ENCODE measurements at places on chromosomes 5 and 9. TPM values are rescaled to one million over a fixed set of nuclear protein-coding genes. Genes with fewer than 3 reads are reported as not detected.

Gene BSPRY
- total RNA-seq, result 14.5 TPM

Gene CAMK2A
- not detected for total RNA-seq

Gene DPYSL3
- 26.6 TPM for total RNA-seq

Gene ABLIM3
- total RNA-seq, result 70.9 TPM

DNA sequence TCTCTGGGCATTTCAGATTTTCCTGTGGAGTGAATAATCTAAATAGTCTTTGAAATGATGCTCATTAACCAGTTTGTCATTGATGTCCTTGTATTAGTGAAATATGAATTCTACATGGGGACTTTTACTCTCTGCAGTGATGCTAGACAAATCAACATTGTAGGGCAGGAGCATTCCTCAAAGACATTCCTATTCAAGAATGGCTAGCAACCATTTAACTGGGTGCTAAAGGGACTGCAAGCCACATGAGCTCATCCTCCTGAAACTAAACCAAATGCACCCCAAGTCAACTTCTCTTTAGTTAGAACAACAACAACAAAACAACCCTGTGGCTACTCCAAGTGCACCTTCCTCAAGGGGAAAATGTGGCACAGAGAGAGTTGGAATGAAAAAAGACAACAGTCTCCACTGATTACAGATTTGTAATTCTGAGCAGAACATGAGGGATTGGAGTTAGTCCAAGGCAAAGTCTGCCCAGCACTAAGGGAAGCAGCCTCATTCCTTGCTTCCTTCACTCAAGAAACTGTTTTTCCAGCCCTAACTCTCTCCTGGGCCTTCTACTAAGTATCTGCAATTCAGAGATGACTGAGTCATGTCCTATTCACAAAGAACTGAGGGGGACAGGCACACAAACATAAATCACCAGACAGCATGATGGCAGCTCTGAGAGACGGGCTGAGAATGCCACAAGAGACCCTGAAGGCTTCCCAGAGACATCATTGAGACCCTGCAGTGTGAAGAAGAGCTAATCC, 82.0 kb upstream of the WWC1 start:
- no peak overlapping the region for H3K27ac ChIP-seq
- DNase-seq, result no peak
- no peaks in the 10 kb centered on the region for H3K36me3 ChIP-seq
- peaks cover 63% of the 10 kb centered on the region for H3K27me3 ChIP-seq
- no peaks in the 10 kb centered on the region for H3K4me1 ChIP-seq

DNA sequence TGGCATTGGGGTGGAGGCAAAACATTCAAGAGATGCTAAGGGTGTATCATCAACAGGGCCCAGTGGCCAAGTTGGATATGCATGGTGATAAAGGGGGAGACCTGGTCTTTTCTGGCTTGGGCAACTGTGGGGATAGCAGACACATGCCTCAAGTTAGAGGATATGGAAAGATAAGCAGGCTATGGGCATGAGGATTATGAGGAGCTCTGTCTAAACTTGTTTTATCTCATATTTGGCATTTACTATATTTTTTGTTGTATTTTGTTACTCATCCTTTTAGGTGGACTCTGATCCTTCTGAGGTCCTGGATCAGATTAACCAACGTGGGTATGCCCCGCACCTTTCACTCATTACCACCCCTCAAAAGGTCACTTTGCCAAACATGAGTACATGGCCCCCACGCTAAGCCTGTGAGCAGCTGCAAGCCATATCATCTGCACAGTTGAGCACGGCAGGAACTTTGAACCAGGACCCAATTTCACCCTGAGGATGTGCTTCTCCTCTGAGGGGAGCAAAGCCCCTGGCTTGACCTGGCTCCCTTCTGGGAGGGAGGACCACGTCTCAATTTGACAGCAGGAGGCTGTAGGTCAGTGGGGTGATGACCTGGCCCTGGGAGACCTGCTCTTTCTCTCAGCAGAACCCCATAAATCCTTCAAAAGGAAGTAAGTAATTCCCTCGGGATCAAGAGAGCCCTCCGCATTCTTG, 71.1 kb upstream of the CD180 start:
- no peaks in the 10 kb centered on the region for H3K36me3 ChIP-seq
- H3K27ac ChIP-seq, result no peak overlapping the region
- H3K27me3 ChIP-seq, result no peaks in the 10 kb centered on the region

- no peaks in the 10 kb centered on the region for H3K4me1 ChIP-seq
- no peak overlapping the region for H3K27ac ChIP-seq
- H3K4me3 ChIP-seq, result no peak overlapping the region
- DNase-seq, result no peak
- H3K36me3 ChIP-seq, result no peaks in the 10 kb centered on the region
These were observed 36.9 kb downstream of the KIF4B start for GRCh38 chr5:155050384-155051019.

- no peaks in the 10 kb centered on the region for H3K4me1 ChIP-seq
- H3K27me3 ChIP-seq, result no peaks in the 10 kb centered on the region
- no peak for DNase-seq
These were observed 488.2 kb downstream of the TLE4 start for GRCh38 chr9:80059979-80060378.

DNA sequence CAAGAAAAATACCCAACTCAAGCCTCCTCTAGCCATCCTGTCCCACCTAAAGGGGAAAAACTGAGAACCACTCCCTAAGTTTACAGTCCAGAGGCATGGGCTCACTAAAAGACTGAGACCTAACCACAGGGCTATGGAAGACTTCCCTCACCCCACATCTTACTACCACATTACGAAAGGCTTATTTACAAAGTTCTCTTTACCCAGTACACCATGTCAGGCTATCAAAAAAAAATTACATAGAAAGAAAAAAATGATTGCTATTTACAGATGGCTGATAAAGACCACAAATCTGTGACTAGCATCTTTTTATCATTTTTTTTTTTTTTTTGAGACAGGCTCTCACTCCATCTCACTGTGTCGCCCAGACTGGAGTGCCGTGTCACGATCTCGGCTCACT, 69.7 kb upstream of the TNPO1 start:
- H3K36me3 ChIP-seq, result no peaks in the 10 kb centered on the region
- H3K4me3 ChIP-seq, result no peak overlapping the region
- H3K27me3 ChIP-seq, result no peaks in the 10 kb centered on the region
- H3K27ac ChIP-seq, result no peak overlapping the region
- no peak for DNase-seq

- H3K4me3 ChIP-seq, result no peak overlapping the region
- peaks cover 30% of the 10 kb centered on the region for H3K4me1 ChIP-seq
- no peak for DNase-seq
- peaks cover 29% of the 10 kb centered on the region for H3K27me3 ChIP-seq
- no peaks in the 10 kb centered on the region for H3K36me3 ChIP-seq
These were observed 338.9 kb downstream of the ZSWIM6 start for GRCh38 chr5:61670941-61671340.

- no peaks in the 10 kb centered on the region for H3K27me3 ChIP-seq
- no peaks in the 10 kb centered on the region for H3K36me3 ChIP-seq
- no peaks in the 10 kb centered on the region for H3K4me1 ChIP-seq
- H3K27ac ChIP-seq, result no peak overlapping the region
These were observed 78.4 kb upstream of the IFNK start for GRCh38 chr9:27445688-27446087.

GRCh38 chr5:38107096-38107495, 151.3 kb upstream of the EGFLAM start:
- H3K27me3 ChIP-seq, result no peaks in the 10 kb centered on the region
- peaks cover 7% of the 10 kb centered on the region for H3K36me3 ChIP-seq
- DNase-seq, result no peak
- H3K4me3 ChIP-seq, result no peak overlapping the region

DNA sequence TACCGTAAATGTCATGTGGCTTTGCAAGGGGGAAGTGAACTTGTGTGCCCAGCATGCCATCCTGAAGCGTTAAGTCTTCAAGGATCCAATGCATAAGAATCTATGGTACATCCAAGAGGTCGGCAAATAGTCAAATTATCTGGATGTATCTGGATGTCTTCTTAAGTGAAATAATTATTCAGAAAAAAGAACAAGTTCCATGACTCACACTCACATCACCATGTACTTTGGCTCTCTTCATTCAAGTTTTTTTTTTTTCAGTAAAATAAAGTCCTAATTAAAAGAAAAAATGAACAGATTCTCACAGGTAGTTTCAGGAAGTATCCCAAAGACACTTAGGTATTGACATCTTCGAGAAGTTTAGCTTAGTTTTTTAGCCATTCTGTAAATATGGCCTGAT, 62.7 kb upstream of the MEGF10 start:
- H3K4me3 ChIP-seq, result no peak overlapping the region
- H3K27ac ChIP-seq, result no peak overlapping the region
- no peaks in the 10 kb centered on the region for H3K4me1 ChIP-seq

- no peaks in the 10 kb centered on the region for H3K36me3 ChIP-seq
- no peaks in the 10 kb centered on the region for H3K27me3 ChIP-seq
- peaks cover 9% of the 10 kb centered on the region for H3K4me1 ChIP-seq
- DNase-seq, result no peak
- no peak overlapping the region for H3K4me3 ChIP-seq
These were observed 13.9 kb upstream of the FEM1C start for GRCh38 chr5:115558388-115558956.

DNA sequence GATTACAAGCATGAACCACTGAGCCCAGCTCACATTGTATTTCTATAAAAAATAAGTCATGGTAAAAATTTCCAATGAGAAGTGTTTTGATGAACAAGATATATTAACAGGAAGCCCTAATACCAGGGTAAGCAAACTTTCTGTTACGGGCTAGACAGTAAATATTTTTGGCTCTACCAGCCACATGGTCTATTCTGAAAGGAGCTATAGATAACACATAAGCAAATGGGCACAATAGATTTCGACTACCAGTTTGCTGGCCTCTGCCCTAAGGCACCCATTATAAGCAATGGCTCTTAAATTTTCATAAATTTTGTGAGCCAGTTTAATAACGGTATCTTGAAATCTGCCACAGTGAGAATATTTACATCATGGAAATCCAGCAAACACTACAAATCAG, 8.1 kb downstream of the UBQLN1 start:
- no peaks in the 10 kb centered on the region for H3K27me3 ChIP-seq
- no peak overlapping the region for H3K4me3 ChIP-seq
- no peak overlapping the region for H3K27ac ChIP-seq
- peaks cover 28% of the 10 kb centered on the region for H3K4me1 ChIP-seq

DNA sequence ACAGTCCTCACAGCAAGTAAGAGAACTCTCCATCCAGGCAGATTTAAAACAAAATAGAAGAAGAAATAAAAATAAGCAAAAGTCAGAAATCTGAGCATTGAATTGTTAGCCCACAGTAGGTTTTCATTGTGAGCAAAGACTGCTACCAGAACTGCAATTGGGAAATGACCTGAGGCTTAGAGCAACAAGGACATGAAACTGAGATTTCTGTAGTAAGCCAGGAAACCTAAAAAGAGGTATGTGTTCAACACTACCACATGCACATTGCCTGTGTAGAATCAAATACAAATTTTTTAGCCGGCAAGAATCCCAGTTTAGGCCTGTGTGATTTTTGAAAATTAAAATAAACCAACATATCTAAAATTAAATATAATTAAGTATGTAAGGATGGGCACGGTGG, 928.4 kb upstream of the WWC1 start:
- no peak overlapping the region for H3K27ac ChIP-seq
- H3K4me1 ChIP-seq, result no peaks in the 10 kb centered on the region
- no peaks in the 10 kb centered on the region for H3K36me3 ChIP-seq
- H3K27me3 ChIP-seq, result no peaks in the 10 kb centered on the region
- no peak for DNase-seq

- H3K4me3 ChIP-seq, result no peak overlapping the region
- no peaks in the 10 kb centered on the region for H3K36me3 ChIP-seq
These were observed 483.4 kb downstream of the PLK2 start for GRCh38 chr5:57976506-57976905.

DNA sequence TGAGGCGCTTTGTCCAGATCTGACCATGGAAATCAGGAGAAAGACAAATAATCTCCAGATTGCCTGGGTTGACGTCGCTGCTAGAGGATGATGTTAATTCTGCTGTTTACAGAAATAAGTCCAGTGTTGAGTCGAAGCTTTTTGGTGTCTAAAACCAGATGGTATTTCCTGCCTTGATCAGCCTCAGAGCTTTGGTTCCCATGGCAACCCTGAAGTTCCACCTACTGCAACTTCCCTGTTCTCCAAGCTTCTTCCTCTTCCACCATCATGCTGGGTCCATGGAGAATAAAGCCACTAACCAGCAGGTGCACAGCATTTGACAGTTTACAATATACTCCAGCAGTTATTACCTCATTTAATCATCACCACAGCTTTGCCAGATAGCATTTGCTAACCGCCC, 18.0 kb upstream of the GABBR2 start:
- H3K36me3 ChIP-seq, result no peaks in the 10 kb centered on the region
- no peak overlapping the region for H3K27ac ChIP-seq
- H3K4me3 ChIP-seq, result no peak overlapping the region
- peaks cover 56% of the 10 kb centered on the region for H3K27me3 ChIP-seq
- DNase-seq, result no peak
- no peaks in the 10 kb centered on the region for H3K4me1 ChIP-seq

- H3K4me1 ChIP-seq, result no peaks in the 10 kb centered on the region
- no peak for DNase-seq
- H3K27me3 ChIP-seq, result no peaks in the 10 kb centered on the region
- H3K4me3 ChIP-seq, result no peak overlapping the region
- no peaks in the 10 kb centered on the region for H3K36me3 ChIP-seq
- H3K27ac ChIP-seq, result no peak overlapping the region
These were observed 132.7 kb downstream of the MPDZ start for GRCh38 chr9:13146840-13147239.

GRCh38 chr5:8561224-8561840, 692.4 kb downstream of the MTRR start:
- H3K27me3 ChIP-seq, result no peaks in the 10 kb centered on the region
- DNase-seq, result no peak
- H3K4me3 ChIP-seq, result no peak overlapping the region
- H3K27ac ChIP-seq, result no peak overlapping the region
- no peaks in the 10 kb centered on the region for H3K36me3 ChIP-seq
